ENCODE measurements at places on chromosomes 16 and 17. TPM values are rescaled to one million over a fixed set of nuclear protein-coding genes. Genes with fewer than 3 reads are reported as not detected.
A peak's percentile ranks its signal among the peaks of the same experiment; 100 is the strongest.

DNA sequence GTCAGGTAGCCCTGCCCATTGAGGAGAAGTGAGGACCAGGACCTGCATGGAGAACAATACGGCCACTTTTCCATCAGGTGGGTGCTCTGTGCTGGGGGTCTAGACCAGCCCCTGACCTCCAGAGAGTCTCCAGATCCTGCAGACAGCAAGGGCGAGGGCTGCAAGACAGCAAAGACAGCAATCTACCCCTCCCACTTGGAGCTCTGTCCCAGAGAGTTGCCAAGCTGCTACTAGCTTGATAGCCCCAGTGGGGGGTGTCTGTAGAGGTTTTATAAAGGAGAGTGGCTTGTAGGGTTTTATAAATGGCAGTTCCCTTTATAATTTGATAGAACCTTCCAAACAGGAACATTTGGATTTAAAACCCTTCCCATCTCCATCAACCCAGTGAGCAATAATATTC, 16.7 kb upstream of the SLFN11 start:
- H3K27ac ChIP-seq, result no peak overlapping the region
- H3K4me3 ChIP-seq, result no peak overlapping the region
- no peaks in the 10 kb centered on the region for H3K4me1 ChIP-seq
- H3K27me3 ChIP-seq, result no peaks in the 10 kb centered on the region

ZNF652 gene
- 23.6 TPM for total RNA-seq

- peak overlapping the region; percentile 25 for H3K4me3 ChIP-seq
- H3K36me3 ChIP-seq, result no peaks in the 10 kb centered on the region
- no peaks in the 10 kb centered on the region for H3K27me3 ChIP-seq
- no peak overlapping the region for H3K27ac ChIP-seq
- peak; percentile 52 for DNase-seq
Observed at GRCh38 chr16:58814348-58814801, 80.3 kb upstream of the GOT2 start.

MAZ gene
- 80.4 TPM for total RNA-seq

DNA sequence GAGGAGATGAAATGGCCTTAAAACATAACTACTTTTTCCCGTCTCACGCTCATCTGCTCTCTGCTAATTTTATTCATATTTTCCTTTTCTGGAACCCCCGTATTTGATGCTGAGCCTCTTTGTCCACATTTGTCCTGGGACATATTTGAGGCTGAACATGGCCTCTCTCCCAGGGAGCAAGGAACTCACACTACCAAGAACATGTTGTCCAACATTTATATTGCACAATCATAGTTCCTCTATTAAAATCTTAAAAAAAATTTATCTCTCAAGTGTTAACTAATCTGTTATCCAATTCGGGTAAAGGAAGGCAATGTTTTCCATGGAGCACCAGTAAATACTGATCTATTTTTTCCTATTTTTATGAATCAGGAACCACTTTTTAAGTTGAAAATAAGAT, 60.2 kb downstream of the CMC2 start:
- H3K27ac ChIP-seq, result no peak overlapping the region
- H3K36me3 ChIP-seq, result no peaks in the 10 kb centered on the region
- no peaks in the 10 kb centered on the region for H3K27me3 ChIP-seq
- H3K4me3 ChIP-seq, result no peak overlapping the region
- no peak for DNase-seq
- no peaks in the 10 kb centered on the region for H3K4me1 ChIP-seq

- no peaks in the 10 kb centered on the region for H3K4me1 ChIP-seq
- no peak for DNase-seq
- no peaks in the 10 kb centered on the region for H3K27me3 ChIP-seq
- no peak overlapping the region for H3K4me3 ChIP-seq
Observed at GRCh38 chr17:31829649-31830048, 29.4 kb downstream of the COPRS start.

BCAR1 gene
- 35.5 TPM for total RNA-seq

SKAP1 gene
- 24.6 TPM for total RNA-seq

DNA sequence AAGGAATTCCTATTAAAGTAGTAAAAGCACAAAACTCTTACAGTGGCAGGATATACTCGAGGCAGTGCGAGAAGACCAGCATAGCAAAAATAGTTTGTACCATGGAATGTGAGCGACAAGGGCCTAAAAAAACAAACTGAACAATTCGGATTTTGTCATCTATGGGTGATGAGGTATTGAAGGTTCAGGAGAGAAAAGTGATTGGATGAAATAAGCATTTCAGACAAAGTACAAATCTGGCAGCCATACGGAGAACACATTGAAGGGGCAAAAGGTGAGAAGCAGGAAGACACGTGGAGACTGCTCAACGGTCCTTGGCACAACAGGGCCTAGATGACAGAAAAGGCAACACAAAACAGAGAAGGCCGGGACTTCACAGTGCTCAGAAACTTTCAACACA, 22.5 kb downstream of the MYH10 start:
- no peaks in the 10 kb centered on the region for H3K36me3 ChIP-seq
- H3K4me1 ChIP-seq, result peaks cover 14% of the 10 kb centered on the region

TLCD2 gene
- 2.5 TPM for total RNA-seq

GRCh38 chr16:67458121-67458641, 22.8 kb downstream of the ATP6V0D1 start:
- no peak overlapping the region for H3K4me3 ChIP-seq
- H3K4me1 ChIP-seq, result no peaks in the 10 kb centered on the region
- no peaks in the 10 kb centered on the region for H3K27me3 ChIP-seq
- H3K36me3 ChIP-seq, result no peaks in the 10 kb centered on the region
- no peak for DNase-seq

STH gene
- total RNA-seq, result not detected

GRCh38 chr16:86736502-86736901, 158.2 kb downstream of the FOXL1 start:
- H3K36me3 ChIP-seq, result no peaks in the 10 kb centered on the region
- H3K4me1 ChIP-seq, result no peaks in the 10 kb centered on the region
- no peak overlapping the region for H3K4me3 ChIP-seq
- no peak for DNase-seq
- no peak overlapping the region for H3K27ac ChIP-seq
- H3K27me3 ChIP-seq, result no peaks in the 10 kb centered on the region

DNA sequence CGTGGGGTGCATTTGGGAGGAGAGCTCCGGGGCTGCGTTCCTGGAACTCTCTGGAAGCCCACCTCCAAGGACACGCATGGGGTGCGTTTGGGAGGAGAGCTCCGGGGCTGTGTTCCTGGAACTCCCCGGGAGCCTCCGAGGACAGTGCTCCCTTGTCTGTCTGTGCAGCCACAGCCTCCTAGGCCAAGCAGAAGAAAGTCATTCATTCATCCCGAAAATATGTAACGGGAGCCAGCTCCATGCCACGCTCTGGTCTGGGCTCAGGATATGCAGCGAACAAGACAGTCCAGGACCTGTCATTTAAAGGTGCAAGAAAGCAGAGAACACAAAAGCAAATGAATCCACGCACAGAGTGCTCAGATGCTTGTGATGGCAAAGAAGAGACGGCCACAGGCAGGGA, 7.9 kb downstream of the ENPP7 start:
- no peak for DNase-seq
- H3K27me3 ChIP-seq, result no peaks in the 10 kb centered on the region
- no peak overlapping the region for H3K4me3 ChIP-seq
- peaks cover 7% of the 10 kb centered on the region for H3K4me1 ChIP-seq
- no peaks in the 10 kb centered on the region for H3K36me3 ChIP-seq

HOXB1 gene
- not detected for total RNA-seq

EVPL gene
- total RNA-seq, result not detected

- DNase-seq, result no peak
- no peaks in the 10 kb centered on the region for H3K27me3 ChIP-seq
- H3K4me1 ChIP-seq, result peaks cover 3% of the 10 kb centered on the region
- H3K4me3 ChIP-seq, result no peak overlapping the region
Observed at GRCh38 chr16:67571981-67572431, 9.7 kb downstream of the CTCF start.

GRCh38 chr17:6120351-6120750, 50.2 kb downstream of the WSCD1 start:
- H3K27me3 ChIP-seq, result no peaks in the 10 kb centered on the region
- no peak overlapping the region for H3K4me3 ChIP-seq
- H3K36me3 ChIP-seq, result no peaks in the 10 kb centered on the region
- no peak for DNase-seq
- H3K27ac ChIP-seq, result no peak overlapping the region
- H3K4me1 ChIP-seq, result no peaks in the 10 kb centered on the region

- no peak overlapping the region for H3K27ac ChIP-seq
- H3K36me3 ChIP-seq, result no peaks in the 10 kb centered on the region
- no peaks in the 10 kb centered on the region for H3K4me1 ChIP-seq
- H3K4me3 ChIP-seq, result no peak overlapping the region
- H3K27me3 ChIP-seq, result no peaks in the 10 kb centered on the region
- DNase-seq, result no peak
Observed at GRCh38 chr17:79036181-79036580, 12.2 kb downstream of the C1QTNF1 start.

GABARAP gene
- 243 TPM for total RNA-seq

RAI1 gene
- 6.8 TPM for total RNA-seq

DNA sequence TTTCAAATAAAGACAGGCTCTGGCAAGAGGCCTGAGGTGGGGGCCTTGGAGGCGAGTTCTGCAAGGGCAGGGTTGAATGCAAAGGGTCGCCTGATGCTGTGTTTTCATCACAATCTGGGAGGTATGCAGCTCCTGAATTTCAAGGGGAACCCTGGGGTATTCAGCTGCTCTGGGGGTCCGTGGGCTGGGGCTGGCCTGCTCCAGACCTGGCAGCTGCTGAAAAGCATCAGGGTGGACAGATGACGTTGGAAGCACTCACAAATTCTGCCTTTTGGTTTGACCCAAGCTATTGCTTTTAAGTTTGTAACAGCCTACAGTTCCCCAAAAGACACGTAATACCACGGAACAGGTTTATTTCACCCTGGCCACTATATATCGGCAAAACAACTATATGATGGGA, 1.3 kb downstream of the DNAH17 start:
- H3K36me3 ChIP-seq, result no peaks in the 10 kb centered on the region
- H3K4me3 ChIP-seq, result no peak overlapping the region
- peak; percentile 13 for DNase-seq
- no peaks in the 10 kb centered on the region for H3K27me3 ChIP-seq
- H3K27ac ChIP-seq, result no peak overlapping the region
- no peaks in the 10 kb centered on the region for H3K4me1 ChIP-seq

DNA sequence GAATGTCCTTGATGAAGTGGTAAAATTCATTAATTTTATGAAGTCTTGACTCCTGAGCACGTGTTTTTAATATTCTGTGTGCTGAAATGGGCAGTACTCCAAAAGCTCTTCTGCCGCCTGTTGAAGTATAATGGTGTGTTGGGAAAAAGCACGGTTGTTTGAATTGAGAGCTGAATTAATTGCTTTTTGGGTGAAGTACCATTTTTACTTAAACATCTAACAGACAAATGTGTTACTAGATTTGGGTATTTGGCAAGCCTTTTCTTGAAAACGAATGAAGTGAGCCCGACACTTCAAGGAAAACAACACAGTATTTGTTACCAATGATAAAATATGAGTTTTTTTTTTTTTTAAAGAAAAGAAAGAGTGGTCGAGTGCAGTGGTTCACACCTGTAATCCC, 22.5 kb downstream of the WWP2 start:
- no peaks in the 10 kb centered on the region for H3K36me3 ChIP-seq
- H3K27ac ChIP-seq, result no peak overlapping the region
- no peaks in the 10 kb centered on the region for H3K4me1 ChIP-seq
- no peak for DNase-seq
- H3K27me3 ChIP-seq, result no peaks in the 10 kb centered on the region

GRB7 gene
- 5.0 TPM for total RNA-seq

- DNase-seq, result no peak
- H3K27me3 ChIP-seq, result no peaks in the 10 kb centered on the region
- H3K4me1 ChIP-seq, result no peaks in the 10 kb centered on the region
Observed at GRCh38 chr17:10631048-10631700, 25.9 kb downstream of the MYH3 start.

- no peaks in the 10 kb centered on the region for H3K27me3 ChIP-seq
- H3K4me1 ChIP-seq, result no peaks in the 10 kb centered on the region
- H3K36me3 ChIP-seq, result no peaks in the 10 kb centered on the region
- H3K4me3 ChIP-seq, result no peak overlapping the region
- no peak overlapping the region for H3K27ac ChIP-seq
Observed at GRCh38 chr16:23394141-23394831, 58.7 kb downstream of the COG7 start.

DNA sequence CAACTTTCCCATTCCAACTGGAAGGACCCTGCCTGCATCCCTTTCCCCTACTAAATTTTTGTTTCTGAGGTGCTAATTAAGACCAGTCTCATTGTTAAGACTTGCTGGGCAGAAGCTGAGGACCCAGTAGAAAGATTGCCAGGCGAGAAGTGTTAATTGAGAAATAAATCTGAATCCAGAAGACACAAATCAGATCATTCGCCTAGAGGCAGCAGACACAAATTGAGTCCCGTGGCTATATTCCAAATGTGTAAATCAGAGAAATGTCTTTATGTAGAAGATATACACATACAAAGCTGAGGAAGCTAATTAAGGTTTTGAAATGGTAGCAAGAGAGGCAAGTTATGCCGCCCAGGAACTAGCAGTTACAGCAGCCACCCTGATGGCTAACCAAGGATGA, 29.6 kb downstream of the CALCOCO2 start:
- H3K27me3 ChIP-seq, result no peaks in the 10 kb centered on the region
- peaks cover 47% of the 10 kb centered on the region for H3K36me3 ChIP-seq
- H3K4me1 ChIP-seq, result no peaks in the 10 kb centered on the region
- H3K4me3 ChIP-seq, result no peak overlapping the region

DNA sequence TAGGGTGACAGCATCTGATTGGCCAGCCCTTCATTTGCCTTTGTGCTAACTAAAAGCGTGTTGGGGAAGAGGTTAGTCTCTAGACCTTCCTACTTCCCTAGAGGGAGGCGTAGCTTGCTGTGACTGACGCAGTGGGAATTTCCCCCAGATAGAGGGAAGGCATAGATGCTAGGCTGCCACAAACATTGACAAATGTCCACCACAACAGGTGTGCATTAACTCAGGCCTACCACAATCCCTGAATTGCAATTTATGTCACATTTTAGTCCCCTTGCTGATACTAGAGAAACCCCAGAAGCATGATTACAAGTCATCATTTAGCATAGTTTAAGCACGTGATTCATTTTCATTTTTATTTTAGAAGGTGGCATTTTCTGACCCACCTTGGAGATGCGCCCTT, 76.3 kb upstream of the WSB1 start:
- no peaks in the 10 kb centered on the region for H3K4me1 ChIP-seq
- no peak overlapping the region for H3K27ac ChIP-seq
- no peaks in the 10 kb centered on the region for H3K36me3 ChIP-seq
- no peak for DNase-seq
- H3K4me3 ChIP-seq, result no peak overlapping the region
